ENCODE measurements at places on chromosomes 1 and 21. TPM values are rescaled to one million over a fixed set of nuclear protein-coding genes. Genes with fewer than 3 reads are reported as not detected.

The SAMD11 gene
- total RNA-seq, result 1.1 TPM

The SLC1A7 gene
- 9.4 TPM for total RNA-seq

The TTC22 gene
- total RNA-seq, result 120 TPM

The CD1C gene
- 15.7 TPM for total RNA-seq

The CFAP74 gene
- total RNA-seq, result 0.35 TPM

The SCP2 gene
- total RNA-seq, result 208 TPM

The ETV3L gene
- not detected for total RNA-seq

The CCDC185 gene
- total RNA-seq, result not detected

GRCh38 chr1:12513181-12513580 is 104.8 kb downstream of the DHRS3 start:
- DNase-seq, result no peak

DNA sequence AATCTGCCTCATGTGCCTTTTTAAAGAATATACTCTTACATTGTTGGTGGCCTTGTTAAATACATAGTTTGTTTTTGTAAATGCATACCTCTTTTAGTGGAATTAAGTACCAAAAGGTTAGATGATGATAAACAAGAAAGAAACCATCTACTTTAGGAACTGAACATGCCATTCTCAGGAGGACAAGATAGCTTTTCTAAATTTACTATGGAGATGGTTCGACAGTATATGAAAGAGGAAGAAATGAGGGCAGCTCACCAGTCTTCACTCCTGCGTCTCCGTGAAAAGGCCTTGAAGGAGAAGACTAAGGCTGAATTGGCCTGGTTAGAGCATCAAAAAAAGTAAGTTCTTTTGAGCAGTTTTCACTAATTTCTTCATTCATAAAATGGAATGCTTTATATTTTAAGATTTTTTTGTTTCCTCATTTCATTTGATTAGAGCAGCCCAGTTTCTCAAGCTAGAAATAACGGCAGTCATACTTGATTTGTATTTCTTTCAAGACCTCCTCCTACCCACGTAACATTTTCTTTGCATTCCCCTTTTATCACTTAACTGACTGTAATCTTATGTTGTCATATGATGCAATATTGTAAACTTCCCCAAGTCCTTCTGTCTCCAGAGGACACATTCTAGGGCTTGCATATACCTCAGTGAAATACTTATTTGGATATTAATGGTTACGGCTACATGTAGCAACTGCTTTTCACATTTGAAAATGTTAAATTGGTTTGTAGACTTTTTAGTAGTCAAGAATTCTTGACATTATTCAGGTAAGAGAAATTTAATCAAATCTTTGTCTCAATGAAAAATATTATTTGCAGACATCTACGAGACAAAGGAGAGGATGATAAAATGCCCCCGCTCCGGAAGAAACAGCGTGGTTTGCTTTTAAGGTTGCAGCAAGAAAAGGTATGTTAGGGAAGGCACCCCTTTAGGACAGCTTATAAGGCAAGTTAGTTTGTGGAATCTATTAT is 99.3 kb downstream of the CEP350 start:
- no peak for DNase-seq

DNA sequence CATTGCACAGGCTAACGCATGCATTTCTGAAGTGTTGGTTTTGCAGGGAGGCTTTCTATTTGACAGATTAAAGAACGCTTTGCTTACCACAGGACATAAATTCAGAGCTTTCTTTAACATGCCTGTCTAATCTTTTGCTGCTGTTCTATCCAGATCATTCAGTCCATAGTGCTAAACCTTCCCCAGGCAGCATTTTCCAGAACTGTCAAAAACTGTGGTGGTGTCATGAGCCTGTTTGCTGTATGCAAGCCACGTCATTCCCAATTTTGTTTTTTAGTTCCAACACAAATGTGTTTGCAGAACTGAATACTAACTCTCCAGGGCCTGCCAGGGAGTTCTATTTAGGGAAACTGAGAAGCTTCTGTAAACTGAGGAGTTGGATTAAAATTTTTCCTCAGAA is 390.5 kb upstream of the LYPLAL1 start:
- no peak for DNase-seq

GRCh38 chr1:59356627-59357026 is 59.7 kb downstream of the FGGY start:
- DNase-seq, result no peak

DNA sequence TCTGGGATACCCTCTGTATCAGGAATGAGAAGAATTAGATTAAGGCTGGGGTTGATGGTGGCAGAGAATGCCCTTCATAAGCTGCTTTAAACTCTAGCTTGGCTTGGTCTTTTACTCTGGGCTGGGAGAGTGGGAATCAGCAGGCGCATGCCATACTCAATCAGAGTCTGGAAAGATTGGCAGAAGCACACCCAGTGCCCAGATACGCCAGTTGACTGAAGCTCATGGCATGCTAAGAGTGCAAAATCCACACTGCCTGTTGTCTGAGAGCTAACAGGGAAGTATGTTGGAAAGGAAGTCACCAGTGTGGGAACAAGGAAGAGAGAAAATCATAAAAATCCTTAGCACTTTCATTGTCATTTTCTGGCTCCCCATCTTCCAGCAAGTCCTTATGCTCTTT is 53.0 kb downstream of the HMCN1 start:
- no peak for DNase-seq

DNA sequence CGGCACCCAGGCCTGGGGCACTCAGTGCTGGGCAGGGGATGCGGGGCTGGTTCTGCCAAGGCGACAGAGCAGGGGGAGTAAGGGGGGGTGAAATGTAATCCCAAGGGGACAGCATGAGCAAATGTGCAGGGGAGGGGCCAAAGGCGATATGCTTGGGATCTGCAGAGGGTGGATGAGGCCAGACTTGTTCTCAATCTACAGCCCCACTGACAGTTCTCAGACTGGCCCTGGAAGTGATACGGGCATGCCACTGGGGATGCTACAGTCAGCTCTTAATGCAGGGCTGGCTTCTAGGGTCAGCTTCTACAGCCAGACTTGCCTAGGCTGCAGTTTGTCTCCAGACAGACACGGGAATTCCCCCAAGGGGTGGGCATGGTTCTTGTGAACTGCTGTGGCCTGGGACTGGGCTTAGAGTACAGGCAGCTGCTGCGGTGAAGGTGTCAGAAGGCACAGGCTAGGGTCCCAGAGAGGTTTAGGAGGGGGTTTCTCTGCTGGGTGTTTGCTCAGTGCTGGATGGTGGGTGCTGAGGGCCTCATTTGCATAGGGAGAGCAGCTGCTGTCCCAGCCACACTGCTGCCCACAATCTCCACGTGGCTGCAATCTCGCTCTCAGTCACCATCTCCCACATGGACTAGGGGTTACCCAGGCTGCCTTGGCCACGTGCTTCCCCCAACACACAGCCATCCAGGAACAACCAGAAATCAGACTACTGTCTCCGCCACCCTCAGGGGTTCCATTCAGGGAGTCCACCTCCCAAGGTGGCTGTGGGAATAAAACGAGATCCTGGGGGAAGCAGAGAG is 190.1 kb downstream of the HIVEP3 start:
- peak; percentile 78 for DNase-seq

DNA sequence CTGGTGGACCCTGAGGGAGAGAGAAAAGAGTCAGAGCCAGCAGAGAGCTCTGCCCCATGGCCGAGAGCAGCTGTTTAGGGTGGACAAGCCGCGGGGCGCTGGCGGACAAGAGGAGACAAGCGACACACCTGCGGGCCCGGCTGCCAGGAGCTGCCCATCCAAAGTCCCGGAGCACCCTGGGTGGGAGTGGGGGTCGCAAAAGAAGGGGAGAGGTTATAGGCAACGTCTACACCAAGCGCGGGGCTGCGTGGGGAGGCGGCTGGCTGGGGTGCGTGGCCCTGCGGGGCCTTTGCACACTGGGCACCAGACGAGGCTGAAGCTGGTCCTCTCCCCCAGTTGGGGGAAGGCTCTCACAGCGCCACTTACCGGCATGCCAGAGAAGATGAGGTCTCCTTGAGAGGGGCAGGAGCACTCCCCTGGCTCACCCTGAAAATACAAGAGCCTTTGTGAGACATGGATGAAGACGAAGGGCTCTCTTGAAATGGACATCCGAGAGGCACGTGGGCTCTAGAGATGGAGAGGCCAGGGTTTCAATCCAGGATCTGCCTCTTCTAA is 24.1 kb downstream of the COL16A1 start:
- DNase-seq, result no peak

DNA sequence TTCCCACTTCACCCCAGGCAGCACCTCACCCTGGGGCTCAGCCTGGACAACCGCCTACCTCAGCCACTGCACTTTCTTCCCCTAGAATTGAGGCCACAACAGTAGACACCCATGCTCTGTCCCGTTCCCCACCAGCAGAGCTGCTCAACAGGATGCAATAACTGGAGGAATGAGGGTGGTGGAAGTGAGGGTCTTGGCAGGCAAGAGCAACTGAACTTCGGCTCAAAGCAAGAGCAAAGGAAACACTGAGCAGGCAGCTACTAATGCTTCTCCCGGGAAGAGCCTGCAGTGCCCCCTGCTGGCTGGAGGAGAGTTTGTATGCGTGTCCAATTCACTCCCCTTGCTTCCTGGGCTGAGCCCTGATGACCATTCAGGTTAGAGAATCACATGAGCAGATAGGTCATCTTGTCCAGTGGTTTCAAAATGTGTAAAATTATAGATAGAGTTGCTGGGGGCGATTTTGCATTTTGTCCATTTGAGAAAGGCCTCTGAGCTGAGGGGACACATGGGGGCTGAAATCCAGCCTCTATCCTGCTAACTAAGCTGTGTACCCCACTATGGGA is 13.9 kb downstream of the NT5C1A start:
- peak; percentile 69 for DNase-seq

DNA sequence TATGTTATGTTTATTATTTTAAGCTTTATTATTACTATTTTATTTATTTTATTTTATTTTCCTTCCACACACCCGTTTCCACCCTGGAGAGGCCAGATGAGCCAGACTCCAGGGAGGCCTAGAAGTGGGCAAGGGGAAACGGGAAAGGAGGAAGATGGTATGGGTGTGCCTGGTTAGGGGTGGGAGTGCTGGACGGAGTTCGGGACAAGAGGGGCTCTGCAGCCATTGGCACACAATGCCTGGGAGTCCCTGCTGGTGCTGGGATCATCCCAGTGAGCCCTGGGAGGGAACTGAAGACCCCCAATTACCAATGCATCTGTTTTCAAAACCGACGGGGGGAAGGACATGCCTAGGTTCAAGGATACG is 468 bp upstream of the MX1 start:
- no peak for DNase-seq

DNA sequence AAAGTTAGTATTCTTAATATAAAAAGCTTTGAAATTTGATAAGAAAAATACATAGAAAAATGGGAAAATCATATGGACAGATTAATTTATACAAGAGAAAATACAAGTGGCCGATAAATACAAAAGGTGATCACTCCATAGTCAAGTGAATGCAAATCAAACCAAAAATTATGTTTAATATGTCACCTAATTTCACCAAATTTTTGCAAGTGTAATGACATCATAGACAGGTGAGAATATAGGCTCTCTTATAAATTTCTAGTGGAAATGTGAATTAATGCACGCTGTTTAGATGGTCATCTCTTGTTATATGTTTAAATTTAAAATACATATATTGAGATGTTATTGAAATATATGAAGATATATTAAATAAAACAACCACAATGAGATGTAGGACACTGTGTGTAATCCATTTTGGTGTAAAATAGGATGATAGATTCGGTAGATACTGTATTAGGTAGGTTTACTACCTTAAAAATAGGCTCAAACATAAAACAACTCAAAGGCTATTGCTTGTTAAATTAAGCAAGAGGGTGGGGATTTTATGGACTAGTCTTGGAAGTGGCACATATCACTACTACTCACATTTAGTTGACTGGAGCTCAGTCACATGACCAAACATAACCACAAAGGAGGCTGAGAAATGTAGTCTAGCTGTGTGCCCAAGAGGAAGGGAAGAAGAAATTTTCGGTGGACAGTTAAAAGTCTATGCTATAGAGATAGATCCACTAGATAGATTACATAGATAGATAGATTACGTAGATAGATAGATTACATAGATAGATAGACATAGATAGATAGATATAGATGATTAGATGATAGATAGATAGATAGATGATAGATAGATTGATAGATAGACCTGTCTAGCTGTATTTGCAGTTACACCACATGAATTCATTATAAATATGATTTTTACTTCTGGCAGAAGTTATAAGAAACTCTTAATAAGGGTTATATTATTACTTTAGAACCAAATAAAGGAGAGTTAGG is 9.2 kb downstream of the INSL5 start:
- DNase-seq, result no peak

All from Peyer's patch (tissue), 4 donors.